ENCODE measurements at places on chromosomes 1 and 21.
A peak's percentile ranks its signal among the peaks of the same experiment; 100 is the strongest.

- H3K4me3 ChIP-seq = no peak overlapping the region
- peaks cover 8% of the 10 kb centered on the region for H3K4me1 ChIP-seq
- peak overlapping the region; percentile 56 for H3K27ac ChIP-seq
- no peak for DNase-seq
- H3K36me3 ChIP-seq = no peaks in the 10 kb centered on the region
- H3K27me3 ChIP-seq = no peaks in the 10 kb centered on the region
Measured at GRCh38 chr21:27425172-27425571, 458.3 kb upstream of the ADAMTS5 start.

- H3K27me3 ChIP-seq = no peaks in the 10 kb centered on the region
- no peak overlapping the region for H3K4me3 ChIP-seq
- no peak overlapping the region for H3K27ac ChIP-seq
- no peak for DNase-seq
- H3K4me1 ChIP-seq = no peaks in the 10 kb centered on the region
Measured at GRCh38 chr1:204340081-204340889, 19.4 kb downstream of the PLEKHA6 start.

GRCh38 chr1:220221269-220221668 lies 51.0 kb downstream of the RAB3GAP2 start:
- no peak for DNase-seq
- no peak overlapping the region for H3K27ac ChIP-seq
- H3K36me3 ChIP-seq = peaks cover 6% of the 10 kb centered on the region
- no peak overlapping the region for H3K4me3 ChIP-seq

GRCh38 chr1:230288641-230289349 lies 137.3 kb downstream of the PGBD5 start:
- peak; percentile 38 for DNase-seq
- no peak overlapping the region for H3K4me3 ChIP-seq
- H3K27me3 ChIP-seq = no peaks in the 10 kb centered on the region
- no peak overlapping the region for H3K27ac ChIP-seq

DNA sequence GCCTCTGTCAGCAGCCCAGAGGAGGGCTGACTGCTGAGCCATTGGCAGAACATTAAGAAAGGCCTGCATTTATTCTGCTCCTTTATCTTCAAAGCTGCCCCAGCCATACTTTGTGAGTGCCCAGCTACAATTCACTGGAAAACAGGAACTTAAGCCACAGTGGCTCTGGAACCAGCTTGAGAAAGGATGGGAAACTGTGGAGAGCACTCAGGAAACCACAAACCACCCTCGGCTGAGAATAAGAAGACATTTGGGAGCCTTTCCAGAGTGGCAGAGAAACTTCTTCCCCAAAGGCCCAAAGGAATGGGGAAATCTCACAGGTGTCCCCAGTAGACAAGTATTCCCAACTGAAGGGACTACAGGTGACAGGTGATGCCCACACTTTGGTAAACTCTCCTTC lies 1.8 kb downstream of the LAMB3 start:
- H3K4me1 ChIP-seq = peaks cover 24% of the 10 kb centered on the region
- peak overlapping the region; percentile 12 for H3K27ac ChIP-seq
- no peak for DNase-seq
- no peaks in the 10 kb centered on the region for H3K36me3 ChIP-seq
- no peak overlapping the region for H3K4me3 ChIP-seq

GRCh38 chr1:228190182-228190581 lies 17.7 kb upstream of the OBSCN start:
- DNase-seq = no peak
- H3K4me1 ChIP-seq = no peaks in the 10 kb centered on the region
- H3K27me3 ChIP-seq = no peaks in the 10 kb centered on the region

- DNase-seq = no peak
- H3K4me1 ChIP-seq = peaks cover 19% of the 10 kb centered on the region
- no peak overlapping the region for H3K4me3 ChIP-seq
- no peaks in the 10 kb centered on the region for H3K27me3 ChIP-seq
- H3K36me3 ChIP-seq = peaks cover 20% of the 10 kb centered on the region
- H3K27ac ChIP-seq = no peak overlapping the region
Measured at GRCh38 chr1:33155877-33156538, 25.8 kb downstream of the TRIM62 start.

GRCh38 chr21:42364304-42364865 lies 1.9 kb downstream of the TFF1 start:
- H3K4me3 ChIP-seq = no peak overlapping the region
- H3K27me3 ChIP-seq = no peaks in the 10 kb centered on the region
- no peaks in the 10 kb centered on the region for H3K36me3 ChIP-seq
- H3K27ac ChIP-seq = no peak overlapping the region

DNA sequence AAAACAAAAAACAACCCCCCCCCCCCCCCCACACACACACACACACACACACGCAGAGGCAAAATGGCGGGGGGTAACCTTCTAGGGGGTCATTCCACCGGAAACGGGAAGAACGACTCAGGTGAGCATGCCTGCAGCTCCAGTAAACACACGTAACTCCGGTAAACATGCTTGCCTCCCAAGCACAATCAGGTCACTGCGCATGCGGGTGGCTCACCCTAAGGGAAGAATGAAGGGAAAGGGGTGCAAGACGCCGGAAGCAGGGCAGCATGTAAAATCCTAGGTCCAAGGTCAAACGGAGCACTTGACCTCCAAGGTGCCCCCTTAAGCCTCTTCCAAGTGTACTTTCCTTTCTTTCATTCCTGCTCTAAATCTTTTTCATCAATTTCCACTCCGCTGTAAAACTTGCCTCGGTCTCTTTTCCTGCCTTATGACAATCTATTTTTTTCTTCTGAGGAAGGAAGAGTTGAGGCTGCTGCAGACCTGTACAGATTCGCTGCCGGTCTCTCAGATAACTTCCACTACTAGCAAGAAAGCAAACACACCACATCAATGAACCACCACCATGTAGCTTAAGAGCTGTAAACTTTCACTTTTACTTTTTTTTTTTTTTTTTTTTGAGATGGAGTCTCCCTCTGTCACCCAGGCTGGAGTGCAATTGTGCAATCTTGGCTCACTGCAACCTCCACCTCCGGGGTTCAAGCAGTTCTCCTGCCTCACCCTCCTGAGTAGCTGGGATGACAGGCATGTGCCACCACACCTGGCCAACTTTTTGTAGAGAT lies 21.0 kb upstream of the CBR3 start:
- no peak overlapping the region for H3K4me3 ChIP-seq
- no peaks in the 10 kb centered on the region for H3K4me1 ChIP-seq
- H3K27me3 ChIP-seq = no peaks in the 10 kb centered on the region
- no peaks in the 10 kb centered on the region for H3K36me3 ChIP-seq

- no peak overlapping the region for H3K27ac ChIP-seq
- no peak for DNase-seq
- H3K27me3 ChIP-seq = no peaks in the 10 kb centered on the region
- H3K4me1 ChIP-seq = no peaks in the 10 kb centered on the region
- no peaks in the 10 kb centered on the region for H3K36me3 ChIP-seq
Measured at GRCh38 chr1:159977364-159978106, 23.5 kb upstream of the SLAMF9 start.

GRCh38 chr1:206663832-206664652 lies 20.7 kb upstream of the MAPKAPK2 start:
- H3K27ac ChIP-seq = no peak overlapping the region
- peak overlapping the region; percentile 29 for H3K4me3 ChIP-seq
- no peaks in the 10 kb centered on the region for H3K27me3 ChIP-seq
- no peaks in the 10 kb centered on the region for H3K36me3 ChIP-seq
- no peaks in the 10 kb centered on the region for H3K4me1 ChIP-seq
- no peak for DNase-seq

DNA sequence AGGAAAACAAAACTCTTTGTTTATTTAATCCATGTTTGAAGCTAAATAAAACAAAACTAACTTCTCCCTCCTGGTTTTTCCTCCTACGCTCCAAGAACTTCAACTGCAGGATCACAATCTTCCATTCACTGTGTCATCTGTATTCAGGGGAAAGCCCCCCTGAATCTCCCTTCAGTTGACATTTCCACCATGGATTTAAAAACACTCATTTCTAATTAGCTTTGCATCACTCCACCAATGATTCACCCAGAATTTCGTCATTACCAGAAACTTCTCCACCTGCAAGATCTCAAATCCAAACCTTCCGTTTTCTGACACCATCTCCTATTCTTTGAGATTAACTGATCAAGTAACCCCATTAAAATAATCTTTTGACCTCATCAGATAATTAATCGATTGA lies 10.9 kb upstream of the RGS5 start:
- H3K27me3 ChIP-seq = no peaks in the 10 kb centered on the region
- no peak overlapping the region for H3K27ac ChIP-seq
- H3K36me3 ChIP-seq = no peaks in the 10 kb centered on the region
- H3K4me3 ChIP-seq = no peak overlapping the region
- DNase-seq = no peak

- H3K4me1 ChIP-seq = no peaks in the 10 kb centered on the region
- H3K36me3 ChIP-seq = no peaks in the 10 kb centered on the region
- H3K4me3 ChIP-seq = no peak overlapping the region
- H3K27me3 ChIP-seq = no peaks in the 10 kb centered on the region
- H3K27ac ChIP-seq = no peak overlapping the region
- DNase-seq = no peak
Measured at GRCh38 chr1:205030896-205031295, 12.1 kb upstream of the CNTN2 start.

DNA sequence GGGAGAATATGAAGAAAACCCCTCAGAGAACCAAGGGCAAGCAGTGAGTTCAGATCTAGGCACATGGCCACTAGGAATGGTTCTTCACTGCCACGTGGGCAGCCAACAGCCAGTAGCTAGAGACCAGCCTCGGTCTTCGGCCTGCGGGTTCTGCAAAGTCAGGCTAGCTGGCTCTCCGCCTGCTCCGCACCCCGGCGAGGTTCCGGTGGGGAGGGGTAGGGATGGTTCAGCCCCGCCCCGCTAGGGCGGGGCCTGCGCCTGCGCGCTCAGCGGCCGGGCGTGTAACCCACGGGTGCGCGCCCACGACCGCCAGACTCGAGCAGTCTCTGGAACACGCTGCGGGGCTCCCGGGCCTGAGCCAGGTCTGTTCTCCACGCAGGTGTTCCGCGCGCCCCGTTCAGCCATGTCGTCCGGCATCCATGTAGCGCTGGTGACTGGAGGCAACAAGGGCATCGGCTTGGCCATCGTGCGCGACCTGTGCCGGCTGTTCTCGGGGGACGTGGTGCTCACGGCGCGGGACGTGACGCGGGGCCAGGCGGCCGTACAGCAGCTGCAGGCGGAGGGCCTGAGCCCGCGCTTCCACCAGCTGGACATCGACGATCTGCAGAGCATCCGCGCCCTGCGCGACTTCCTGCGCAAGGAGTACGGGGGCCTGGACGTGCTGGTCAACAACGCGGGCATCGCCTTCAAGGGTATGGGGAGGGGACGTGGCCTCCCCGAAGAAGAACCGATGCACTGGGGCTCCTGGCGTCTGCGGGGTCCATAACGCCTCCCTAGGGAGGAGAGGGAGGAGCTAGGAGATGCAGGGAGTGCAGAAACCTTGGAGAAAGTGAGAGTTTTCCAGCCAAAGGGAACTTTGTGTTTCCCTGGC lies at the start of gene CBR1:
TSS of gene CBR1 (plus strand) at position 312 of the 871 bp plus-strand sequence. CDS start at position 404, 92 bp downstream.
- peak within 1 kb of the TSS; percentile 75 for H3K27ac ChIP-seq
- H3K4me1 ChIP-seq = peaks cover 11% of the 10 kb centered on the region
- no peaks in the 10 kb centered on the region for H3K27me3 ChIP-seq

DNA sequence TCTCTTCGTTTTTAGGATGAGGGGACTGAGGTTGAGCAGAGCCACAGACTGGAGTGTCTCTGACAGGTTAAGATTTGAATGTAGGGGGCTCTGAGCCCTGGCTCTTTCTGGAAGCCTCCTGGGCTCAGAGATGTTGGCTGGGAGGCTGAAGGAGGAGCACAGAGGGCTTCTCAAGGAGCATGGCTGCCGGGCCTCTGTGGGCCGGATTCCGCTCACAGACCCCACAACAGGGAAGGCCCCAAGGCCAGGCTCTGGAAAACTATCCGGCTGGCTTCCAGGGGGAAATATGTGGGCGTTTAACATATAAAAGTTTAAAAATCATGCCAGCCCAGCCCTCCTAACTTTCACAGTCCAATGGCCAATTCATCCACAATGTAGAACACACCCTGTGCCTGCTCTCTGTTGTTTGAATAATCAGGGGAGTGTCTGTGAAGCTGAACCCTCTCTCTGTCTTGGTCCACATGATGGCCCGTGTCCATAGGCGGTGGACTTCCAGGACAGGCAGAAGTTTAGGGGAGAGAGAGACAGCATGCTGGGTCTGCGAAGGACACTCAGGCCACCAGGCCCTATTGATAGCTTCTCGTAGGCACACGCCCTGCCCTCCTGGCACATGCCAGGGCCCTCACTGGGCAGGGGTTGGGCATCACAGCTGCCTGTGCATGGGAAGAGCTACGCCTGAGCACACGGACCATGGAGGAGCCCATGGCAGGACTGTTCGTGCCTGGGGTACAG lies 10.8 kb downstream of the OBSCN start:
- no peak overlapping the region for H3K4me3 ChIP-seq
- H3K4me1 ChIP-seq = peaks cover 4% of the 10 kb centered on the region
- no peaks in the 10 kb centered on the region for H3K36me3 ChIP-seq
- no peak for DNase-seq

GRCh38 chr1:101706366-101706765 lies 290.4 kb downstream of the OLFM3 start:
- no peak overlapping the region for H3K27ac ChIP-seq
- no peak overlapping the region for H3K4me3 ChIP-seq
- no peaks in the 10 kb centered on the region for H3K36me3 ChIP-seq
- no peaks in the 10 kb centered on the region for H3K27me3 ChIP-seq
- DNase-seq = no peak

- no peak overlapping the region for H3K27ac ChIP-seq
- no peak for DNase-seq
- no peak overlapping the region for H3K4me3 ChIP-seq
- H3K27me3 ChIP-seq = no peaks in the 10 kb centered on the region
- H3K4me1 ChIP-seq = no peaks in the 10 kb centered on the region
Measured at GRCh38 chr1:200506471-200506870, 96.6 kb upstream of the ZNF281 start.

DNA sequence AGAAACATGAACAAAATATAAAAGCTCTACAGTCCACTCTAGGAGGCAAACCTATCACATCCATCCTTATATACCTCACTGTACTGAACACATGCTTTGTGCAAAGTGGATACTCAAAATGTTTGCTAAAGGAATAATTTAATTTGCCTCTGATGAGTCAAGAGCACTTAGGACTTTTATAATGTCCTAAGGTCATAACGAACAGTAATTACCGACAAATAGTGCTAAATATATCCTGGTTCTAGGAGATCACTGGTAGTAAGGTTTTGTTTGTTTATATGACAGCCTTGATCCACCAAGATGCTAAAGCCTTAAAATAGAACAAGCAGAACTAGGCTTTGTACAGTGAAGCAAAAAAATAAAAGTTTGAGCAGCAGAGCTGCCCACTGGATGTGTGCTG lies 70.6 kb downstream of the GADD45A start:
- H3K27me3 ChIP-seq = no peaks in the 10 kb centered on the region
- peaks cover 11% of the 10 kb centered on the region for H3K4me1 ChIP-seq
- H3K36me3 ChIP-seq = no peaks in the 10 kb centered on the region
- DNase-seq = no peak

DNA sequence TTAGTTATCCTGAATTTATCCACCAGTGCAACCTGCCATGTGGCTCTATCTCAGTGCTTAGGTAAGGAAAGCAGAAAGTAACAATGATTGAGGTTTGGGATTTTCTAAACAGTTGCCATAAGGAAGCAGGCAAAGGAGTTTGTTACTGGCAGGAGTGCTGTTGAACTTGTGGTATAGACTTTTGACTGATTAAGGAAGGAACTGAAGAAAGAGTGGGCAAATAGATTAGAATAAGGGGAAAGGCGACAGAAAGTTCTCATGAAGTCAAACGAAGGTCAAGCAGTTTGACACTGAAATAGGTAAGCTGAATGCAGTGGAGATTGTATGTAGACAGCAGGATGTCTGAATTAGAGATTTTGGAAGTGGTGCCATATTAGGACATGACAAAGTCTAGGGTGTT lies 24.2 kb upstream of the CR2 start:
- H3K4me3 ChIP-seq = no peak overlapping the region
- H3K27ac ChIP-seq = no peak overlapping the region
- no peaks in the 10 kb centered on the region for H3K4me1 ChIP-seq

Measured in ascending aorta (tissue), 2 donors.